ENCODE measurements at places on chromosomes 3 and 15. TPM values are rescaled to one million over a fixed set of nuclear protein-coding genes. Genes with fewer than 3 reads are reported as not detected.

The A4GNT gene
- 19.8 TPM for total RNA-seq

The FANCD2OS gene
- not detected for total RNA-seq

The RAD18 gene
- total RNA-seq: 4.7 TPM

The UQCC5 gene
- total RNA-seq: not detected

The MESP1 gene
- total RNA-seq: 60.5 TPM

The GP9 gene
- total RNA-seq: not detected

The FAM3D gene
- 581 TPM for total RNA-seq

The FBXL2 gene
- 9.4 TPM for total RNA-seq

The CDHR4 gene
- total RNA-seq: under 0.01 TPM

The CADM2 gene
- 0.29 TPM for total RNA-seq

The CCNB2 gene
- 11.9 TPM for total RNA-seq

The CPNE9 gene
- total RNA-seq: not detected

The SLC51A gene
- not detected for total RNA-seq

The PPM1M gene
- 15.2 TPM for total RNA-seq

The GOLGA8G gene
- total RNA-seq: not detected

The CBLB gene
- 65.6 TPM for total RNA-seq

The LTF gene
- total RNA-seq: 0.58 TPM

The FGF7 gene
- 33.9 TPM for total RNA-seq

The EIF4E3 gene
- 11.9 TPM for total RNA-seq

The CAND2 gene
- total RNA-seq: under 0.01 TPM

The MAGI1 gene
- total RNA-seq: 146 TPM
